Cardiac atrium fibroblast (primary cell): ENCODE measurements at places on chromosomes 4 and X. TPM values are rescaled to one million over a fixed set of nuclear protein-coding genes. Genes with fewer than 3 reads are reported as not detected.

The CT55 gene
- total RNA-seq = not detected in 2 replicates

The HPGD gene
- total RNA-seq = not detected in 2 replicates

The HDAC8 gene
- 14.7 and 20.0 TPM in 2 replicates for total RNA-seq

The NOX1 gene
- total RNA-seq = not detected in 2 replicates

The MAGEC2 gene
- not detected in 2 replicates for total RNA-seq
